Memory B cell (primary cell): ENCODE measurements at places on chromosomes 5 and 9.
A peak's percentile ranks its signal among the peaks of the same experiment; 100 is the strongest.

GRCh38 chr5:9125852-9126251, 420.0 kb downstream of the SEMA5A start:
- DNase-seq, result no peak

DNA sequence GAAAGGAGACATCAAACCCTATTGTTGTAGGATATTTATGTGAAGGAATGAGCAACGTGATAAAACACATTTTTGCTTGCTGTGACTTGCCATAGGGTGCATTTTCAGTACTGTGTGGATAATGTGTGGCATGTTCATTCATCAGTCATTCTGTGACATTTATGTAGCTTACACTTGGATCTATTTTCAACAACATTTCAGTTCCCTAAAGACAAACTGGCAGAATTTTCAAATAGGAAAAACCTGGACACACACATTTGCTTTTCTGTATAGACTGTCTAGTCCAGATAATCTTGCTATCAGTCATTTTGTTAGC, 127.7 kb downstream of the TMC1 start:
- no peak for DNase-seq

DNA sequence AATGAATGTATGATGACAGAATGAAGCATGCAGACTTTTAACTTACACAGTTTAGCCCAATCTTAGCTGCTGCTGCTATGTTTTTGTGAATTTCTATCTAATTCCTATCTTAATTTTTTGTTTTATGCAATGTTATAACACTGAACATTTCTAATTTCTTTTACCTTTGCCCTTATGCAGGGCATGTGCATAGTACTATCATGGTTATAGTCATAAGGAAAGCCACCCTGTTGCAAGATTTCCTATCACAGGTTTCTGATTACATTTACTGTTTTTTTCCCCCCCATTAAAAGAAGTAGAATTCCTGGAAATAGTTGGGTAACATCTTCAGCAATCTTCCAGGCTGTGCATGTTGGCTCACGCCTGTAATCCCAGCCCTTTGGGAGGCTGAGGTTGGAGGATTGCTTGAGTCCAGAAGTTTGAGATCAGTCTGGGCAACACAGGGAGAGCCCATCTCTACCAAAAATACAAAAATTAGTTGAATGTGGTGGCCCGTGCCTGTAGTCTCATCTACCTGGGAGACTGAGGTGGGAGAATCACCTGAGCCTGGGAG, 164.4 kb downstream of the KDM4C start:
- no peak for DNase-seq

- no peak for DNase-seq
Observed at GRCh38 chr5:104661256-104661655, 1098.7 kb upstream of the NUDT12 start.

DNA sequence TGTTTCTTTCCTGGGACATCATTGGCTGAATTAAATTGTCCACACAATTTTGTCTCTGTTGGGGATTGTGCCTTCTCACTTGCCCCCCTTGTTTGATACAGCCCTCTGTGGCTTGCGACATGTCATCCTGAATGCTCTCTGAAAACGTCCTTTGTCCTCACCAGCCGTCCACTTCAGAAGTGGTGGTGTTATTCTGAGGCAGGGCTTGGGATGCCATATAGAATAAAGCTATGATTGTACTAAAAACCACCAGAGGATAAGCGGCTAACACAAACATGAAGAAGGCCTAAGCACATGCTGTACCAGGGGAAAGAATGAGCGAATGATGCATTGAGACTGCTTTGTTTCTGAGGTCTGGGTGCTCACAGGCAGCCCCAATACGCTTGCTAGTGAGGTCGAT, 3.5 kb upstream of the SNX30 start:
- DNase-seq, result no peak

- DNase-seq, result no peak
Observed at GRCh38 chr5:92939428-92939827, 641.6 kb downstream of the NR2F1-AS1 start.

DNA sequence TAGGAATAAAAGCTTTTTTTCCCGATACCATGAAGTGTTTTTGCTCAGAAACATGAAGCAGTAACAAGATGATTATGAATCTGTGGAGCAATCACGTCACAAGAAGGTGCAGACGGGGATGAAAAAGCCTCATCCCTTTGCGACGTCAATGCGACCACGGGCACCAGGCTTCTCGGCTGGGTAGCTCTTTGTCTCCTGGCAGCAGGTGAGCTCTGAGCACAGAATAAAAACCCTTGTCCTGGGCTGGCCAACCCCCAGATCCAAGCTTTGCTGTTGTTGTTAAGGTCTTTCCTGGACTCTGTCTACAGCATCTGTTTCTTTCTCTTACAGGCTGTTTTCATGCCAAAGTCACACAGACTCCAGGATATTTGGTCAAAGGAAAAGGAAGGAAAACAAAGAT, 113.8 kb downstream of the ANKRD18B start:
- DNase-seq, result no peak

- no peak for DNase-seq
Observed at GRCh38 chr5:8491254-8491653, 622.3 kb downstream of the MTRR start.

DNA sequence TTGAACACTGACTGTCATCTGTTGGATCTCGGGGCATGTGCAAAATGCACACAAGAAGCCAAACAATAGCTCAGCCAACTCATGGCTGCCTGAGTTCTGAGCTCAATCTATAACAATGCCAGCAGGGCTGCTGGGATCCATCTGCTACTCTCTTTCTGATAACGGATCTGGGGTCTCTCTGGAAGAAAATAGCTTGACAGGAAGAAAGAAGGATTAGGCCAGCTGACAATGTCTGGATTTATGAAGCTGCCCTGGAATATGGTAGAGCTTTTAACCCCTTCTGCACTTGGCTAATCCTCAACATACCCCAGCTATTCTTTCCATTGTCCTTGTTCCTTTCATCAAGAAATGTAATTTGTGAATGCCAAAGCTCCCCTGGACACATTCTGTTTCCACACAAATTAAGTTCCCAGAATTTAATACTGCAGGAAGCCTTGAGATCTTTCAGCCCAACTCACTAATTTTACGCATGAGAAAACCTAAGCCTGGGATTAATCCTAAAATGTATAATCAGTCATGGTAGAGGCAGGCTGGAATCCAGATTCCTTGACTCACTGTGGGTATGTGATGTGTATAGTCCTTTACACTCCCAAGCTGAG, 62.7 kb upstream of the PCA3 start:
- no peak for DNase-seq

DNA sequence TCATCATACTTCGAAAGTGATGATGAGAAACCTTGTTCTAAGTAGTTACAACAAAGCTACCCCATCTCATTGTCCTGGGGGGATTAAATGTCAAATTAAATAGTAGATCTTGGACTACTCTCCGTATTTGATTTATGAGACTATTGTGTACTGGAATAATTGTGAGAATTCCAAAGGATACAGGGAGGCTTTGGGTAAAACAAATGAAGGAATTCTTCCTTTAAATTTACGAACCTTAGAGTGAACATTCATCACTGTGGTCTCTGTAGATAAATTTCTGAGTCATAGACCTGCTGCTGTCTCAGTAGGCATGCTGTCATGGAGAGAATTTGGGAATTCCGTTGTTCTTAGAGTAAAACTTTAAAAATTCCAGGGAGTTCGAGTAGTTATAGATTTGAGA, 836.2 kb downstream of the DNAH5 start:
- no peak for DNase-seq

DNA sequence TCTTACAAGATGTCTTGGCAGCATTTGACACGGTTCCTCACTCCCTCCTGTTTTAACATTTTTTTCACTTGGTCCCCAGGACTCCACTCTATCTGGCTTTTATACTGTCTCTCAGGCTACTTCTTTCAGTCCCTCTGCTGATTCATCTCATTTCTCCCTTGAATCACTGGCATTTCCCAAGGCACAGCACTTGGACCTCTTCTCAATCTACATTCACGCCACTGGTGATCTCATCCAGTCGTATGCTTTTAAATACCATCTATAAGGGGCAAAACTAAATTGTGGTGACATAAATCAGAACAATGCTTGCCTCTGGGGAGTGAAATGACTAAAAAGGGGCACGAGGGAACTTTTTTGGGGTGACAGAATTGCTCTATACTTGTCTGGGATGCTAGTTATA, 47.1 kb downstream of the MAPKAP1 start:
- DNase-seq, result no peak

DNA sequence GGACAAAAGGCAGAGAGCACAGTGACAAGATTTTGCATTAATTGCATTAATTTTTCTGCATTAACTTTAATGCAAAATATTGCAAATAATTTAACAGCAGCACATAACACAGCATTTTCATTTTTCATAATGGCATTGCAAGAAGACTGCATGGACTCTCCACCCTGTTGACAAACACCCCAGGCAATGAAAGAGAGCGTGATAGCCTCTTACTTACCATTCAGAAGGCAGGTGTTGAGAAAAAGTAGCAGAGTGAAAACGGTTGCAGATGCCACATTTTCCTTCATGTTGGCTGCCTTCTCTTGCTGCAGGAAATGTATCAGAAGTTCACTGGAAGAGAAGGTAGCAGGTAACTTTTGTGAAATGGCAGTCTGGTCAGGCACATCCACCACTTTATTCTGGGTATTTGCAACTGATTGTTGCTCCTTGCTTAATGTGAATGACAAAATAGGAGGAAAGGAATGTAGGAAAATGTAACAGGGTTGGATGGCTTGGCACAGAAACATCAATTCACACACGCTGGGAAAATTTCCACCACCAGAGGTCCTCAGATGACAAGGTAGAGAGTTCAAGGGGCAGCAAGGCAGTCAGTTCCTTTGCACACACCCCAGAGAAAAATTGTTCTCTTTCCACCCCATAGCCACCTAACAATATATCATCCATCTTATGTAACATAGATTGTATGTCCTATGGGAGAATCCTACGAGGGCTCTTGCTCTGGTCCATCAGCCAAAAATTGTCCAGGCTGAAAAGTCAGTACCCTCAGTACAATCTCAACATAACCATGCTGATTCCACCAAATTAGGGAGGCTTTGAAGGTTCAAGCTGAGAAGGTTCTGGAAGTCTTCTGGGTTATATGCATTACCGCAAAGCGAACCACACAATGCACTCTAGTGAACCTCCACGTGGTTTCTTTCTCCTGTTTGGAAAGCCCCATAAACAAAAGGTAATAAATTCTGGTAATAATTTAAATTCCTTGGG, 41.9 kb upstream of the AGXT2 start:
- DNase-seq, result peak; percentile 58

GRCh38 chr5:116032094-116032517, at the start of gene ARL14EPL:
TSS of gene ARL14EPL (plus strand) at chr5:116032472. CDS start at chr5:116051466, 18,994 bp downstream.
- DNase-seq, result peak; percentile 23

GRCh38 chr5:93592883-93593282, 9.9 kb downstream of the NR2F1 start:
- DNase-seq, result no peak

- DNase-seq, result no peak
Observed at GRCh38 chr5:168637281-168637680, 58.1 kb upstream of the PANK3 start.

- no peak for DNase-seq
Observed at GRCh38 chr9:37337301-37337890, 85.1 kb upstream of the GRHPR start.

DNA sequence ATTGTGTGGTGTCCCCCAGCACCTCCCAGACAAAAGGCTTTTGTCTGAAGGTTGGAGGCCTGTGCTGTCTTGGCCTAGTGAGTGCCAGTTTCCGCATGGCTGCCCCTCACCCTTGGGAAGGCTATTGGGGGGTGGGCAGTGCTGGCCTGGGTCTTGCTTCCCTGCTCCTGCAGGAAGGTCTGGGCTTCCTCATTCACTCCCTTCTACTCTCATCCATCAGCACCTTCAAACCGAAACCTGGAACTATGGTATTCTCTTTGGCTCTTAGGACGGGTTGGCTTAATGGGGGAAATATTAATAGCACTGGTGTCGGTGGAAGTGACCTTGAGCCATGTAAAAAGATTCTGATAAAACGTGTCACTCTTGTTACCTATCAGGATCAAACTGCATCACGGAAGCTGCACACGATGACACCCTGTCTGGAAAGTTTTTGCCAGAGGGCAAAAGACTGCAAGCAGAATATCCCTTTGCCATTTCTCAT, 34.0 kb upstream of the GLRX start:
- no peak for DNase-seq

GRCh38 chr9:126456441-126457174, 130.0 kb downstream of the MVB12B start:
- DNase-seq, result no peak

DNA sequence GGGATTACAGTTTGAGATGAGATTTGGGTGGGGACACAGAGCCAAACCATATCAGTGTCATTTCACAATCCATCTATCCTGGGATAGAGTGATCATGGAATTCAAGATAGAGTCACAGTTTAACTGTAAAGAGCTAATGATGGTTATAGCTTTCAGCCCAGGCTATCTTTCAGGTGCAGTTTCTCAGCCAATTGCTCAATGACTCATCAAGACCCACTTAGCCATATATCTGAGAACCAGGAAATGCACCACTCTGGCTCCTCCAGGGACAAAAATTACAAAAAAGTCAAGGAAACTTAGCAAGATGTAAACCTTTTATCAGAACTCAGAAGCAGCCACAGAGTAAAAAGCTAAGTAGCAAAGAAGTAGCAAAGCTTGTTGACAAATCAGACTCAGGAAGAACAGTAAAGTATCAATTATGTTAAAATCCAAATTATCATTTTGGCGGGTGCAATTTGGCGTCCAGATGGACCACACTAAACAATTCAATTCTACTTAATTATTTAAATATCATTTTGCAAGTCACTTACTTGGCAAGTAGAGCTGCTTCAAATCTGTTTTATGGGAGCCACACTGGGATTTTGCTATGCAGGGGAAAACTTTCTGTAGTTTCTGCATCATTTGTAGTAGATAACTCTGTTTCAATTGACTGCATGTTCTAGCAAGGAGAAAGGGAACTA, 169.4 kb downstream of the TLE1 start:
- DNase-seq, result no peak

- no peak for DNase-seq
Observed at GRCh38 chr5:169374761-169375160, 73.8 kb upstream of the SLIT3 start.

GRCh38 chr5:43192558-43193180, 644 bp downstream of the NIM1K start:
- peak; percentile 20 for DNase-seq

DNA sequence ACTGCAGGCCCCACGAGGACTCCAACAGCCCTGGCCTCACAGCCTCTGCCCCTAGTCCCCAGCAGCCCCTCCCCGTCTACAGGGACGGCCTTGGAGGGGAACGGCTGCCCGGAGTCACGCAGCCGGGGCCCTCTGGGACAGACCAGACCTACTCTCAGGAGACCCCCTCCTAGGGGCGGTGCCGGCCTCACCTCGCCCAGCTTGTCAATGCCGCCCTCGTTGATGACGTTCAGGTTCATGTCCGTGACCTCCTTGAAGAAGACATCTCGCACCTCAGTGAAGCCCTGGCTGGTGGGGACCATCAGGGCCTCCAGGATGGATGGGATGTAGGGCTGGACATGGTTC, 58.6 kb downstream of the LRSAM1 start:
- no peak for DNase-seq

GRCh38 chr5:92267830-92268229, 884.7 kb upstream of the ARRDC3 start:
- DNase-seq, result no peak

GRCh38 chr9:6355728-6356127, 27.6 kb downstream of the TPD52L3 start:
- no peak for DNase-seq
